Esophagus squamous epithelium (tissue), 5 donors: ENCODE measurements at places on chromosomes 2 and 18. TPM values are rescaled to one million over a fixed set of nuclear protein-coding genes. Genes with fewer than 3 reads are reported as not detected.

GRCh38 chr2:47034973-47035609 is 119.5 kb upstream of the MCFD2 start:
- DNase-seq: no peak

DNA sequence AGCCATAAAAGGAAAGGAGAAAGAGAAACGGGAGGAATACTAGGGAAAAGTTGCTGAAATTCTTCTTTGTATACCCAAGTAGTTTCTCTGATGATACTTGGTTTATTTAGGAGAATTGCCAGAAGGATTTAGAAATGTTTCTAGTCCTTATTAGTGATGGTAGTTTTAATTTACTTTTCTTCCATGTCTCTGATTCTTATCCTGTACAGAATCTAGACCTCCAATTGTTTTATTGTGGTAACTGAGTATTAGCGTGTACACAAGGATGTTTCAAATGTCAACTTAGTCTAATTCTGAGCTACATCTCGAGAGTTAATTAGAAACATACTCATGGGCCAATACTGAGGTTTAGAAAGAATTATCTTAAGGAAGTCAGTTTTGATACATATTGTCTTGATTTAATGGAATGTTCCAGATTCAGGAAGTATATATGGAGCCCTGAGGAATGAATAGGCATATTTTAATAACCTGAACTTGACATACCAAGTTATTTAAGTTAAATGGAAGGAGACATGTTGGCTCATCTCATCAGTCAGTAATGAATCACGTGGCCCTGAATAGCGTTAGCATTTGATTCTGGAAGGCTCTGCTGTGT is 219.6 kb downstream of the LTBP1 start:
- no peak for DNase-seq

The C2orf92 gene
- total RNA-seq: 2.5 TPM

DNA sequence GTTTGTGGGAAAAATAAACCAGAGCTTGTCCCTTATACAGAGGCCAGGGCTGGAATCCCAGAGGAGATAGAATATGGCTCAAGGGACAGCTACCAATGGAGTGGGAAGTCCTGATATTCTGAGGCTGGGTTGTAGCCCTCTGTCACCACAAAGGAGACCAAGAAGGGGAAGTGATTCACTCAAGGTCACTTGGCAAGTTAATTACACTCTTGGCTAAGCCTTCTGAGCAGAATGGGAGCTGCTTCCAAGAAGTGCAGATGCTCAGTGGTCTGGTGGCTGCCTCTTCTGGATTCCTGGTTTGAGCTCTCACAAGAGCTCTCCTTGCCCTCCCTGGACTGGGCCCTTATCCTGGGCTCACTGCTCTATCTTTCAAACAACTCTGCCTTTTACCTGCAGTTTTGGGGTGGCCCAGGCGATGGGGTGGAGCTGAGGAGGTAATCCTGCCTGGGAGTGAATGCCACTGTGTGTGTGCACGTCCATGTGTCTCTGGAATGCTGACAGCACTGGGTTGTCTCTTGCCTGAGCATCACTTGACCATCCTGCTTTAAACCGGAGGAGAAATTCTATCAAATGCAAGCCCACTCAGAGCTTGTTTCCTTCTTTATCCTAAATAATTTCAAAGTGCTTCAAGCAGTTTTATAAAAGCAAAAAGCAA is 168.2 kb downstream of the KCNS3 start:
- no peak for DNase-seq

The MAPK4 gene
- total RNA-seq: 3.1 TPM

The CACNB4 gene
- 7.2 TPM for total RNA-seq

DNA sequence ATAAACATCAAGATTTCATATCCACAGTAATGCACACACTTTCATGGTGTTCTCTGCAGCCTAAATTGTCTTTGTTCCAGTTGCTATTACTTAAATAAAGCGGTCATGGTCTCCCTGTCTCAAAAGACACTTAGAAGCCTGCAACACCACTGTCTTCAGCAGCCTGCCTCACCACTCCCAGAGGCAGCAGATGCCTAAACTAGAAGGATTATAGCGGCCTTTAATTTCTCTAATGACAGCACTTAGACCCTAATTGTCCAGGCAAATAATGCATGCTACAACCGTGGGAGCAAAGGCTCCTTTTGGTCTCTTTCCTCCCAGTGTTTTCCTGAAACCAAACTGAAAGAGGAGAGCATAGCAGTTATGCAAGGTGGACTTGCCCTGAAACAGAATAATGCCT is 248.8 kb upstream of the SLC39A10 start:
- DNase-seq: no peak

DNA sequence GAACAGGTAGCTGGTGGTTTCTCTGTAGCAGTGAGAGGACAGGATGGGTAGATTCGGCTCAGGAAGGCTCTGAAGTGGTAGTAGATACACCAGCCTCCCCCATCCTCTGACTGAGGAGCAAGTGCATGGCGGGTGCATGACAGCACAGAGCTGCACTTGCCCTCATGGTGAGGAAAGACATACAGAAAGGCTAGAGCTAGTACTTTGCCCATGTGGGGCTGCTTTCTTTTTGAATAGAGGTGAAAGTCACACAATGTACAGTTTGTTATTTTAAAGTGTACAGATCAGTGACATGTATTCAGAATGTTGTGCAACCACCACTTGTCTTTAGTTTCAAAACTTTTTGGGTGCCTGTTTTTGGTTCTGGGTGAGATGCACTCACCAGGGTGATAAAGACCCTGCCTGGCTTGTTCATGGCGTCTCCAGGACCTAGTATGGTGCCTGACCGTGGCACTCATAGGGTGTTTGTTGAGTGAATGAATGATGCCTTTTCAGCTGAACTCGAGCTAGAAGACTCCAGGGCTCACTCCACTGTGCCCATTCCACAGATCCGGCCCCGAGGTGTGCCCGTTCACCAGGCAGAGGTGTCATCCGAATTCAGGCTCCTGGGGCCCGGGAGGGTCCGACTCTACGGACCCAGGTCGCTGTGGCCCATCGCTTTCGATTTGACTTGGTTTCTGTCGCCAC is 421 bp upstream of the VAMP5 start:
- DNase-seq: no peak

The FAM110C gene
- 48.3 TPM for total RNA-seq

DNA sequence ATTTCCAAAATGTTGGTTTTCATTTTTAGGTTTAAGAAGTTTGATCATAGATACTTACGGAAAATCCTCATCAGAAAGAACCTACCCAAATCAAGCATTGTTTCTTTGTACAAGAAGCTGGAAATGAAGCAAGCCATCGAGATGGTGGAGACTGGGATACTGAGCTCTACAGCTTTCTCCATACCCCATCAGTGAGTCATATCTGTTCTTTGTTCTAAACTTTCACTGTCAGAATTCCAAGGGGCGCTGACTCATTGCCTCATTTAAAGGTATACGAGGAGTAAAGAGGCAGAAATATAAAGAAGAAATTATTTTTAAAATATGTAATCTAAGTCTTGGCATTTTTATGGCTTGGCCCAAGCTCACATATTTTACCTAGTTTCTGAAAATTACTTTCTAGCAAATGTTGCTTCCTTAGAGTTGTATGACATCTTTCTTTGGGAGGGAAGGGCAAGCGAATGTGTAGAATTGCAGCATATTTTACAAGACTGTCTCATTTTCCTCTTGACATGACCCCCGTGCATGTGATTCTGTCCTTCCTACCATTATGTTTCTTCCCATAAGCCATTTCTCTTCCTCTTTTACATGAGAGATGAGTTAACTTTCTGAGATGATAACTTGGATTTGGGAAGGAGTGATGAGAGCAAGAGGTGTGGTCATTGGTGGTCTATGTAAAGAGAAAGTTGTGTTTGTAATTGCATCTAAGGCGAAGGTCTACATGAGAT is 41.2 kb downstream of the SLC9A4 start:
- no peak for DNase-seq

- DNase-seq: no peak
Observed at GRCh38 chr2:183035954-183036669, 2.1 kb downstream of the NCKAP1 start.

- no peak for DNase-seq
Observed at GRCh38 chr18:34153711-34154110, 71.0 kb downstream of the NOL4 start.

DNA sequence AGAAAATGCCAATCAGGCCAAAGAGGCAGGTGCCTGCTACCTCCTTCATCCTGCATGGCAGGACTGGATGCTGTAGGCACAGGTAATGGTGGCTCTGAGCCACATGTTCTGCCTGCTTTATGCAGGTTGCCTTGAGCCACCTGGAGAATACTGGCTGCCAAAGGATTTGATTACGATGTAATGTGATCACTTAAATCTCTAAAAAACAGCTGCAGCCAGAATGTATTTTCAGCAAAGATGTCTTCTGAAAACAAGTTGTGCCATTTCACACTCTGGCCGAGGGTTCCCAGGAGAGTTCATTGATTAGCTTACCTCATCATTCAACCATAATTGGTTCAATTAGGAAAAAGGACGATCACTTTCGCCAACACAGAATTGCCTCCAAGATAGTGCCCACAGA is 17.9 kb upstream of the MSGN1 start:
- DNase-seq: no peak

The SLC8A1 gene
- total RNA-seq: 4.2 TPM

The RRM2 gene
- 21.4 TPM for total RNA-seq

The TNFRSF11A gene
- 5.6 TPM for total RNA-seq

DNA sequence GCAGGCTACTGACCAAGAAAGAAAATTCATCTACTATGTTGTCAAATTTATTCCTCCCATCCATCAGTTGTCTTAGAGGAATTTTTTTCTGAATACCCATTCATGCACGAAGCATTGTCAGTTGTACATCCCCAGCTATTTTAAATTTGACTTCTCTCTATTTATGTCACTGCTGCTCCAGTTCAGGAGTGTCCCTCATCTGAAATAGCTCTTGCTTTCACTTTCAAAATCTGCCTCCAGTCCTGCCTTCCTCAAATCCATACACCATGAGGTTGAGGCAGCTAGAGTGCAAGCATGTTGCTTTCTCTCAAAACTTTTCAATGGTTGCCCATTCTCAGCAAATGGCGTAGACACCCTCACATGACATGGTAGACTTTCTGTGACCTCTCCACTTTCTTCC is 335.4 kb upstream of the CDH2 start:
- no peak for DNase-seq

The CABLES1 gene
- 9.9 TPM for total RNA-seq

GRCh38 chr2:239990966-239991365 is 34.2 kb downstream of the NDUFA10 start:
- no peak for DNase-seq

The FBXO15 gene
- 0.19 TPM for total RNA-seq

DNA sequence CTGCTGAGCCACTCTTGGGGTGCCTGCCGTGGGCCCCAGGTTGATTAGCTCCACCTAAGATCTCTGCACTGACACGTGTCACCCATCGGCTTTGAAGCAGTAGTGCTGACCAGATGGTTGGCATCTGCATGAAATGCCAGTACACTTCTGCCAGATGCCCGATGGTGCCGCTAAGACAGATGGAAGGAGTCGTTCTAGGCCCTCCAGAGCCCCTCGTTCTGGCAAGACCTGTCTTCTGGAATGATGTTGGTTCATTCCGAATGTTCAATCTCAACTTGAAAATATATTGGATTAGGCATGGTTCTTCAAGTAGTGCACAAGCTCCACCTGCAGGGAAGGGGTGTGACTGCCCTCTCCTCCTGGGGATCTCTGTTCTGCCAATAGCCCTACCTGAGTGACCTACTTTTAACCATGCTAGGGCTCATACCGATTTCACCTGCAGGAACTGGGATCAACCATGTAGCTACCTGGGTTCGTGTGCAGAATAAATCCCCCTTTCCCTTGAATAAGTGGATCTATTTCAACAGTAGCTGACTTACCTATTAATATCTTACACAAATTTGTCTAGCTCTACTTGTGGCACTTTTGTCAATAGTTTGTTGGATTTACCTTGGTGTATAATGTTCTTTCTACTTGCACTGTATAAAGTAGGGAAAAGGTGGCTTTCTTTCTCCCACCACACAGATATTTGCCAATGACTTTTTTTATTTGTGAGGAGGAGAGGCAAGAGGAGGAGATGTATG is 342.6 kb downstream of the CTNNA2 start:
- DNase-seq: no peak

The MALL gene
- 206 TPM for total RNA-seq

DNA sequence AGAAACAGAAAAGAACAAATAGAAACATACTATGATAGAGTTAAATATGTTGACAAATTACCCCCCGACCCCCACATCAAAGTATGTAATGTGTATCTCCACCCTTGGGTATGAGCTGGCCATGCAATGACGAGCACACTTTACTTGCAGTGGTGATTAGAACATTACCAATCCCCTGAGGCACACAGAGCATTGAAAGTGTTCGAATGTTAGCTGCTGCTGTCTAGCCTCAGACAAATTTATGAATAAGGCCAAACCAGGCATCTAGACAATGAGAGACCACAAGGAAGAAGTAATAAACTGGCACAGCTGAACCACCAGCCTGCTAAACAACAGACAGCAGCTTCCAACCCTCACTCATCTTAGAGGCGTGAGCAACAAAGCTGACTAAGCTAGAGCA is 380.5 kb downstream of the DSEL start:
- no peak for DNase-seq

- DNase-seq: no peak
Observed at GRCh38 chr2:199956062-199956380, 639 bp downstream of the MAIP1 start.

GRCh38 chr2:41445865-41446264 is 602.0 kb upstream of the PKDCC start:
- DNase-seq: no peak

The HOXD4 gene
- 2.5 TPM for total RNA-seq

DNA sequence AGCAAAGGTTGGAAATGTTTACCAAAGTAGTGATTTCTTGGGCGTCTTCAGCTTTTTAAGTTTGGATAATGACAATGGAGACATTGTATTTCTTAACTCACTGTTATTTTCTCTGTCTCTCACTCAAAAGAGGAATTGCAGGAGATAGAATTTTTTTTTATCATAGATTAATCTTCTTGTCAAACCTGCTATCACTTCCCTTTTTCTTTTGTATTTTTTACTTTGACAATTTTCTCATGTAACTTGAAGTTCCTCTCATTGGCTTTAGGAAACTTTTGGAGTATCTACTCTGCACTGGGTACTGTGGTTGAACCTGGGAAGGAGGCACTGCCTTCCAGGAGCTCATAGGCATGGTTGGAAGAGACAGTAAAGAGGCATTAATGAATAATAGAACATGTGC is 489.1 kb downstream of the CNTNAP5 start:
- no peak for DNase-seq

GRCh38 chr2:11473659-11474433 is 7.9 kb upstream of the E2F6 start:
- DNase-seq: no peak

- no peak for DNase-seq
Observed at GRCh38 chr18:6672821-6673308, 56.7 kb upstream of the ARHGAP28 start.

- DNase-seq: no peak
Observed at GRCh38 chr2:125168442-125168841, 1143.4 kb downstream of the CNTNAP5 start.

DNA sequence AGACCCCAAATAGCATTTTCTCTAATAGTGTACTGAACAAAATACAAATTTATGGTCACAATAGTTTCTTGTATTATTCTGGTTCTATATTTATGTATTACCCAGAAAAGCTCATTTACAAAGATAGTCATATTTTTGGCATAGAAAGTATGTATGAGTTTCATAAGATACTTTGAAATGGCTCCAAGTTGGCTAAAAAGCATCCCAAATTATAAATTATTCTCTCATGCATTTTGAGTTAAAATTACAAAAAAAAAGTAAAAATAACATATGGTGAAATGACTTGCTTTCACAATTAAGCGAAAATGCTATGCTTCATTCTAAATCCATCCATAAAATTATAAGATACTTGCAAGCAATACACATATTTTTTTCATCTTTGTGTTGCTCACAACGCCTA is 530.7 kb downstream of the ZNF804A start:
- no peak for DNase-seq

- DNase-seq: no peak
Observed at GRCh38 chr2:95362486-95362885, 40.0 kb upstream of the FAHD2A start.
